ENCODE measurements at places on chromosomes 6 and 20. TPM values are rescaled to one million over a fixed set of nuclear protein-coding genes. Genes with fewer than 3 reads are reported as not detected.

DNA sequence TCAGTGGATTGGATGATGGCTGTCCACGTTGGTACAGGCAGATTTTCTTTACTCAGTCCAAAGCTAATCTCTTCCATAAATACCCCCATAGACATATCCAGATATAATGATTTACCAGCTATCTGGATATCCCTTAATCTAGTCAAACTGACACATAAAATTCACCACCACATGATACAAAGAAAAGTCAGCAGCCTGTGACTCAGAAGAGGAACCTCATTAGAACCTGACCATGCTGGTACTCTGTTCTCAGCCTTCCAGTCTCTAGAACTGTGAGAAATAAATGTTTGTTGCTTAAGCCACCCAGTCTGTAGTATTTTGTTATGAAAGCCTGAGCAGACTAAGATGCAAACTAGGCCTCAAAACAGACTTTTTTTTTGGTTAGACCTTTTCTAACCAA lies 431.3 kb upstream of the RNF217 start:
- no peak overlapping the region for H3K27ac ChIP-seq
- H3K27me3 ChIP-seq = no peaks in the 10 kb centered on the region
- H3K36me3 ChIP-seq = no peaks in the 10 kb centered on the region
- no peak overlapping the region for H3K4me3 ChIP-seq

SOBP gene
- total RNA-seq = 4.4 TPM

GRCh38 chr20:44407402-44408184 lies 52.1 kb downstream of the HNF4A start:
- no peaks in the 10 kb centered on the region for H3K4me1 ChIP-seq
- H3K27ac ChIP-seq = no peak overlapping the region
- H3K27me3 ChIP-seq = no peaks in the 10 kb centered on the region
- H3K36me3 ChIP-seq = no peaks in the 10 kb centered on the region

DNA sequence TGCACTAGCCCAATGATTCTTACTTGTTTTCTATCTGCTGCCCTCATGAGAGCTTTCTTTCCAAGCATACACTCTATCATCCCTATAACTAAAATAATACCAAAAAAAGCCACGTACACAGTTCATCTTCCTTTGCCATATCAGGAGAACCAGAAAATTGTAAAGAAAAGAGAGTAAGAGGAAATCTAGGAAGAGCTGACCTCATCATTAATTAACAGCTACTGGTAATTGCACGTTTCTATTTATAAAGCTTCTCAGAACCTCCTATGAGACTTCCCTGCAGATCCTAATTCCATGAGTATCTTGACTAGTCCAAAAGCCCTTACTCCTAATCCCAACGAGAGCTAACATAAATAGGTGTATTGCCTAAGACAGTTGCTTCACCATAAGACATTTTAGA lies 191.5 kb upstream of the RNF217 start:
- H3K27me3 ChIP-seq = no peaks in the 10 kb centered on the region
- H3K27ac ChIP-seq = no peak overlapping the region
- H3K36me3 ChIP-seq = no peaks in the 10 kb centered on the region

DNA sequence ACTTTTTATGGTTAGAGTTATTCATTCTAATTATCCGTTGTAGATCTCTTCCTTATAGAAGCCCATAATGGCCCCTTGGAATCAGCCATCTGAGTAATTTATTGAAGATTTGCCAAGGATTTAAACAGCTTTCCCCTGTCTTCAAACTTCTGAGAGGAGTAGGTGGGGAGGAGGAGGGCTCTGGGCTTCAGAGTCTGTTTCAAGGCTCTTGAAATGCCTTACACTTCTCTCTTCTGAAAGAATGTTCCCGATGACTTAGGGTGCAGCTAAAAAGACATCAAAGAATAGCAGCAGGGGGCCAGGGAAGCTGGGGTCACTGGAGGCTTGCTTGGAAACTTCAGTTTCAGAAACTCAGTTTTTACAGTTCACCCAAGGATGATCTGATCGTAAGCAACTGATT lies 165.3 kb downstream of the ZDHHC14 start:
- H3K27ac ChIP-seq = no peak overlapping the region
- H3K4me3 ChIP-seq = no peak overlapping the region
- no peak for DNase-seq
- H3K36me3 ChIP-seq = no peaks in the 10 kb centered on the region
- H3K4me1 ChIP-seq = peaks cover 15% of the 10 kb centered on the region

Measured in upper lobe of left lung (tissue), 6 donors.